Hair follicular keratinocyte (primary cell): ENCODE measurements at places on chromosomes 11 and 22. TPM values are rescaled to one million over a fixed set of nuclear protein-coding genes. Genes with fewer than 3 reads are reported as not detected.

TTC28 gene
- total RNA-seq = 1.5 and 4.2 TPM in 2 replicates

CSRP3 gene
- total RNA-seq = not detected in 2 replicates

RASD2 gene
- under 0.01 and 0.46 TPM in 2 replicates for total RNA-seq

FGF19 gene
- 0.15 and 0.16 TPM in 2 replicates for total RNA-seq

CRYBB1 gene
- total RNA-seq = not detected in 2 replicates

SMDT1 gene
- total RNA-seq = 3.0 and 5.1 TPM in 2 replicates

HOATZ gene
- total RNA-seq = 1.1 TPM in 1 of 2 replicates, not detected in the other

TSSK2 gene
- total RNA-seq = not detected in 2 replicates

BARX2 gene
- 3.4 and 10.9 TPM in 2 replicates for total RNA-seq

TRIM29 gene
- 178 and 186 TPM in 2 replicates for total RNA-seq

RIC3 gene
- total RNA-seq = 0.16 TPM in 1 of 2 replicates, not detected in the other

ANO1 gene
- total RNA-seq = 27.2 and 28.1 TPM in 2 replicates

GGT5 gene
- 0.30 TPM in 1 of 2 replicates, not detected in the other for total RNA-seq

GRAP2 gene
- not detected in 2 replicates for total RNA-seq

TBX10 gene
- not detected in 2 replicates for total RNA-seq

WNT11 gene
- 0.39 TPM in 1 of 2 replicates, not detected in the other for total RNA-seq

LIF gene
- total RNA-seq = 0.99 and 2.3 TPM in 2 replicates

LRRC55 gene
- total RNA-seq = not detected in 2 replicates

EHF gene
- 14.4 and 29.1 TPM in 2 replicates for total RNA-seq
